ENCODE measurements at places on chromosomes 3 and 15.

- DNase-seq = no peak
Observed at GRCh38 chr3:176661432-176661964, 535.8 kb downstream of the TBL1XR1 start.

GRCh38 chr3:103158183-103158582 is 723.4 kb downstream of the ZPLD1 start:
- DNase-seq = no peak

GRCh38 chr15:80465626-80466005 is 61.4 kb downstream of the ARNT2 start:
- no peak for DNase-seq

DNA sequence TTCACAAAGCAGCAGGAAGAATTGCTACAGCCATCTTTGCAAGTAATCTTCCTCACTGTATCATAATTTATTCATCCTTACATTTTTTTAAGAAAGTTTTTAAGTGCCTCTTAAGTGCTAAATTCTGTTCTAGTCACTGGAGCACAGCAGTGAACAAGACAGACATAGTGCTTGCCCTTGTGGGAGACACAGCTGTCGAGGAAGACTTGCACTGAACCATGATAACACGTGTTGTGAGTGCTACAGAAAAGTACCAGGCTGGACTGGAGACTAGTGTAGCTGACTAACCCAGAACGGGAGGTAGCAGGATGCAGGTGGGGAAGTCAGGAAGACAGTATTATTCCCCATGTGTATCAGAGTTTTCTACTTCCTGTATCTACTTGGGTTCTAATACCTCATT is 300.6 kb downstream of the TBL1XR1 start:
- no peak for DNase-seq

- no peak for DNase-seq
Observed at GRCh38 chr3:43036621-43037423, 57.7 kb downstream of the GASK1A start.

GRCh38 chr3:124401843-124402242 is 328.4 kb upstream of the UMPS start:
- DNase-seq = no peak

DNA sequence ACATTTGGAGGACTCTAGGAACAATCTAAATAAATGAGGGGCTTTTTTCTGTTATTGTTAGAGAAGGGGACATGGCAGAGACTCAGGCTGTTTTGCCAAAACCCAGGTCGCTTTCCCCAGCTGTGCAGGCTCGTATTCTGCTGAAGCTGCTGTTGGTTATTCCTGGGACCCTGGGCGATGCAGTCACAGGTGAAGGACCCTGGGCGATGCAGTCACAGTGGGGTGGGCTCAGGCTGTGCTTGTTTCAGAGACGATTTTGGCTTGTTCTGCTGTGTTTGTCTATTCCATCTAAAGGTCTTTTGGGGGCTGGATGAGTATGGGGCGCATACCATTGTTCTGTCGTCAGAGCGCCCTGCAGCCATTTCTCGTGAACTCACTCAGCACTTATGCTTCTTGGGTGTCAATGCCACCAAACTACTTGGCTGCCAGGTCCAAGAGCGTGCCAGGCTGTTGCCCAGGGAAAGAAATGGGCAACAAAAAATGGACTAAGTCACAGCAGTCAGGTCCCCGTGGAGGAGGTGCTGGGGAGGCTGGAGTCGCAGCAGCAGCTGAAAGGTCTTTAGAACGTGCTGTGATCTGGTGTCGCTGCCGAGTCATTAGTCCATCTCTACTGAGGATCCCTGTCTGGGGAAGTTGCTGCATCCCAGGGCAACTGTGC is 151.4 kb downstream of the CHDH start:
- no peak for DNase-seq

DNA sequence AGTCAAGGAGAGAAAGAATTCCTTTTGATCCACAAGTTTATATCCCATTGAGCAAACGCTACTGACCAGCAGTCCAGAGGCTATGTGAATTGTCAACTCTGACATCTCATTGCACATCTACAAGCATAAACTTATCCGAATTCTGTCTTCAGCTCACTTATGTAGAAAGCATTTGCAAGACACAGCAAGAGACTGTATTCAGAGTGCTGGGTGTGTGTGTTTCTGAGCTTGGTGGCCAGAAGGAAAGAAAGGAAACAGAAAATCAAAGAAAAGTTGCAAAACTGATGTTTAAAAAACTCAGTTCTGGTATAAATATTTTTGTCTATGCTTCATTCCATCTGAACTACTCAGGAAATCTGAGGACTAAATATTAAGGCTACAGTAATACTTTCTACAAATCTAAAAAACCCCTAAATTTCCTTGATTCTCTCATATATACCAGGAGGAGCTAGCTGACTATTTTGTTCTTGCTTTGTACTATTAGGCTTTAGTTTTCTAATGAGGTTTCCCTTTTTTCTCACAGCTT is 45.5 kb downstream of the LSAMP start:
- DNase-seq = no peak

DNA sequence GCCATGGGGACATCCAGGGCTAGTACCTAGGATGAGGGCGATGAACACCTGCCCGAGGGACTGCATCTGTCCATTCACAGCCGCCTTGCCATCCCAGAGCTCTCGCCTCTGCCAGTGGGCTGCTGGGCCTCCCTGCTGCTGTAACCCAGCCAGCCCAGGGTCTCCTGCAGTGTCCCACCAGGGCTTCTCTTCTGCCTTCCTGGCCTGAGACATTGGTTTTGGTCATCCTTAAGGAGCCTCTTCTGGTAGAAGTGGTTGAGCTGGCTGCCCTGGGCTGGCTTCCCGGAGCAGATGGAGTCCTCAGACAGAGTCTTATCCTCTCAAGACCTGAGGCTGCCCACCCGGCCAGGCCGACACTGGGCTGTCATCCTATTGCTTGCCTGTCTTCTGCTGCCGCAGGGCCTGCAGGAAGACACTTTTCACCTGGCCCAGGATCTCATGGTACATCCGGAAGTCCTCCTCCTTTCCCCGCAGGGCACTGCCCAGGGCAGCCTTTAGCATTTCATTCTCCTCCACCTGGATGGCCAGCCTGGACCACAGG is 6.1 kb upstream of the HHATL start:
- DNase-seq = no peak

DNA sequence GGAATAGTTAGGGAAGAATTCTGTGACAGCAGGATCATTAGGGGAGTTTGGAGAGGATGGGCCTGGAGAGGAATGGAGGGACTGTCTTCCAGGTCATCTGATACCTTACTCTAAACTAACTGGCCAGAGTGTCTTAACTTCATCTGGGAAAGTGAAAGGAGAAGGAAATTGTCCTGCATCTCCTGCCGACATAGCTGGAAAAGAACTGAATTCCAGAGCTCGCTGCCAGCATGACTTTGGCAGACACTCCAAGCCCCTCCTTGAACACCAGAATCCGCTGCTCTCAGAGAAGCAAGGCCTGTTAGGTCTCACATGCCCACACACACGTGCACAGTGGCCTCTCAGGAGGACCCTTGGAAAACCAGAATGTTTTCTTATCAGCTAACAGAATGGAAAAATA is 10.5 kb downstream of the ABI3BP start:
- no peak for DNase-seq

GRCh38 chr3:194851254-194851653 is 165.6 kb downstream of the FAM43A start:
- DNase-seq = no peak

GRCh38 chr3:102006812-102007485 is 157.6 kb downstream of the NFKBIZ start:
- DNase-seq = no peak

GRCh38 chr3:57864853-57865252 is 108.7 kb downstream of the SLMAP start:
- no peak for DNase-seq

DNA sequence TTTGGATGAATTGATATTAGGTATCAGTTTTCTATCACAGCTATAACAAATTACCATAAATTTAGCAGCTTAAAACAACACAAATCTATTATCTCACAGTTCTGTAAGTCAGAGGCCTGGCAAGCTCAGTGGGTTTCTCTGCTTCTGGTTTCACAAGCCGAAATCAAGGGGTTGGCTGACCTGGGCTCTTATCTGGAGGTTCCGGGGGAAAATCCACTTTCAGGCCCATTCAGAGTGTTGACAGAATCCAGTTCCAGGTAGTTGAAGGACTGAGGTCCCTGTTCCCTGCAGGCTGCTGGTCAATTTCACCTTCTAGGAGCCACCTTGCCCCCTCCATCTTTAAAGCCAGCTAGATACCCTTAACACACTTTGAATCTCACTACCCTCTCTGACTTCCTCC is 11.1 kb upstream of the HHATL start:
- DNase-seq = no peak

GRCh38 chr3:18988614-18989229 is 159.6 kb upstream of the KCNH8 start:
- DNase-seq = no peak

- DNase-seq = no peak
Observed at GRCh38 chr3:143605233-143605950, 242.9 kb downstream of the SLC9A9 start.

GRCh38 chr15:65231306-65231705 is 20.0 kb upstream of the CILP start:
- no peak for DNase-seq

GRCh38 chr15:44595656-44596510 is 58.9 kb downstream of the EIF3J start:
- DNase-seq = no peak

GRCh38 chr15:49589030-49589429 is 31.6 kb downstream of the FAM227B start:
- no peak for DNase-seq

- DNase-seq = no peak
Observed at GRCh38 chr3:31704591-31705179, 172.0 kb downstream of the STT3B start.

- no peak for DNase-seq
Observed at GRCh38 chr3:134608771-134609435, 41.9 kb downstream of the KY start.

DNA sequence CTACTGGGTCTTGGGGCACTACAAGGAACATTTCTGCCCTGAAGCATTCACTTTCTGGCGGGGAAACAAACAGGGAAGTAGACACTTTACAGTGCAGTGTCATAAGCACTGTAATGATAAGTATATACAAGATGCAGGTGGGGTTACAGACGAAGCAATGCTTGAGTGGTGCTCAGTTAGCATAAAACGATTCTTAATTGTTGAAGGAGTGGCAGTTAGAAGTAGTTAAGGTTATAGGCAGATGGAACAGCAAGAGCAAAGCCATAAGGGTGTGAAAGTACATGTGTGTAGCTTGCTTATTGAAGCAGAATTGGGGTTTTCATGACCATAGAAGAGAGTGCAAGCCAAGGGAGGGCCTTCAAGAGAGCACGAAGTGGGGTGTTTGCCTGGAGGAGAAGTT is 46.2 kb downstream of the SLC25A26 start:
- no peak for DNase-seq

- no peak for DNase-seq
Observed at GRCh38 chr3:60399292-60399691, 852.0 kb downstream of the FHIT start.

DNA sequence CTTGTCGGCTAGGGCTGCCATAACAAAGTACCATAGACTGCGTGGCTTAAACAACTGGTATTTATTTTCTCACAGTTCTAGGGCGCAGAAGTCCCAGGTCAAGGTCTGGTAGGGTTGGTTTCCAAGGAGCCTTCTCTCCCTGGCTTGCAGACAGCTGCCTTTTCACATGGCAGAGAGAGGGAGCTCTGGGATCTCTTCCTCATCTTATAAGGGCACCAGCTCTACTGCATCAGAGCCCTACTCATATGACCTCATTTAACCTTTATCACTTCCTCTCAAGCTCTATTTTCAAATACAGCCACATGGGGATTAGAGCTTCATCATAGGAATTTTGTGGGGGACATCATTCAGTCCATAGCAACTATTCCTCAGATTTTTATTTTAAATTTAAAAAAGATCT is 17.6 kb upstream of the PAQR9 start:
- DNase-seq = no peak

DNA sequence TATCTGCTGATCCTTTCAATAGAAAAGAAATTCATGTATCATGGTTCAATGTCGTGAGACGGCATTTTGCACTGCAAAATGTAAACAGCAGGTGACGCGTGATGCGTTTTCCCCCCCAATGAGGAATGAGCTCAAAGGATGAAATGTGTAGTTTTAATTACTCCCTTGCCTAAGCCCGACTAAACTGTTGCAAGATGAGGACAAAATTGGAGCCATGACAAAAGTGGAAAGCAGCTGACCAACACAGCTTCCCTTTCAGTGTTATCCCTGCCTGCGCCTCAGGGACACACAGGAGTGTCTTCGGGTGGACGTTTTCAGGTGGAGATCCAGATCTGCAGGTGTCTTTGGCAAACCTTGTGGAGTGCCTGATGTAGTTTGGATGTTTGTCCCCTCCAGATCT is 92.0 kb downstream of the GABRG3 start:
- DNase-seq = no peak

DNA sequence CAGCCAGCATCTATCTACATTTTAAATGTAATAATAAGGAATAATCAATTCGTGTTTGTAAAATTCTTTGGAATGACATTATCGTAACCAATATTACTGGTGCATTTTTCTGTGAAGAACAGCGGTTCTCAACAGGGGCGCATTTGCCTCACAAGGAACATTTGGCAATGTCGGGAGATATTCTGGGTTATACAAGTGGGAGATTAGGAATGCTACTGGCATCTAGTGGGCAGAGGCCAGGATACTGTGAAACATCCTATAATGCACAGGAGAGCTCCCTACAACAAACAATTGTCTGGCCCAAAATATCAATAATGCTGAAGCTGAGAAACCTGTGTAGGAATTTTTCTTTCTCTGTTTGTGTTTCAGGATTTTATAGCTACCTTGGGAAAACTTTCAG is 25.0 kb downstream of the ACP3 start:
- no peak for DNase-seq

GRCh38 chr3:104145164-104145563 is 1221.5 kb upstream of the ALCAM start:
- DNase-seq = no peak

DNA sequence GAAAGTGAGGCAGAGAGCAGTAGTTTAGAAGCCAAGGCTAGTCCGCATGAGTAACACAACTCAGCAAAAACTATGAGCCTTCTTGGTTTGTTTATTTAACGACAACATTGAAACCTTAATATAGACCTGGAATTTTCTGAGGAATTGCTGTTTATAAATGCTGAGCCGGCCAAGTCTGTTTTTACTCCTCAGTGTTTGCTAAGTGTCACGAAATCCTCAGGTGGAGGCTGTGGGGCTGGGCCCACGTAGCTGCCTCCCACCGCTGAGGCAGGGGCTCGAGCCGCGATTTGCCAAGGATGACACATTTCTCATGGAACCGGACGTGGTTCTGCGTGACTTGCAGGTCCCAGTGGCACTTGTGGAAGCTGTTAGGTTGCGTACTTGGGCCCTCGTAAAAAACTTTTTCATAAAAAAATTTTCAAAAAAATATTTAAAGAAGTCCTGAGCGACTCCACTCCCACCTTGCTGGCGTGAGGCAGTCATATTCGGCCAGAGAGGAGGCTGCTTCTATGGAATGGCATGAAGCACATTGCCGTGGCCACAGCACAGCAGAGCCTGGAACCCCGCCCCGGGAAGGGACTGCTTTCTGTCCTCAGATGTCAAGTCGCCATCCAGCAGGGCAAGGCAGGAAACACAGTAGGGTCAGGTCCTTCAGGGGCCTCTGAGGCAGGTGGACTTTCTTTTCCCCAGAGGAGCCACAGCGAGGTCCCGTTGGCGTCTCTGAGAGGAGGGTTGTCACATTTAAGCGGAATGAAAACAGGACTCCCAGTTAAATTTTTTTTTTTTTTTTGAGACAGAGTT is 64.8 kb upstream of the PCSK6 start:
- DNase-seq = no peak
